ENCODE measurements at places on chromosomes 1 and 21.

GRCh38 chr1:12097321-12097720 is 34.2 kb downstream of the TNFRSF8 start:
- DNase-seq: no peak

- DNase-seq: peak; percentile 51
These were observed 144.8 kb upstream of the VANGL1 start for GRCh38 chr1:115496904-115497527.

- no peak for DNase-seq
These were observed 39.5 kb upstream of the DDAH1 start for GRCh38 chr1:85504417-85504816.

- no peak for DNase-seq
These were observed 63.8 kb downstream of the OLFML3 start for GRCh38 chr1:114043054-114043453.

DNA sequence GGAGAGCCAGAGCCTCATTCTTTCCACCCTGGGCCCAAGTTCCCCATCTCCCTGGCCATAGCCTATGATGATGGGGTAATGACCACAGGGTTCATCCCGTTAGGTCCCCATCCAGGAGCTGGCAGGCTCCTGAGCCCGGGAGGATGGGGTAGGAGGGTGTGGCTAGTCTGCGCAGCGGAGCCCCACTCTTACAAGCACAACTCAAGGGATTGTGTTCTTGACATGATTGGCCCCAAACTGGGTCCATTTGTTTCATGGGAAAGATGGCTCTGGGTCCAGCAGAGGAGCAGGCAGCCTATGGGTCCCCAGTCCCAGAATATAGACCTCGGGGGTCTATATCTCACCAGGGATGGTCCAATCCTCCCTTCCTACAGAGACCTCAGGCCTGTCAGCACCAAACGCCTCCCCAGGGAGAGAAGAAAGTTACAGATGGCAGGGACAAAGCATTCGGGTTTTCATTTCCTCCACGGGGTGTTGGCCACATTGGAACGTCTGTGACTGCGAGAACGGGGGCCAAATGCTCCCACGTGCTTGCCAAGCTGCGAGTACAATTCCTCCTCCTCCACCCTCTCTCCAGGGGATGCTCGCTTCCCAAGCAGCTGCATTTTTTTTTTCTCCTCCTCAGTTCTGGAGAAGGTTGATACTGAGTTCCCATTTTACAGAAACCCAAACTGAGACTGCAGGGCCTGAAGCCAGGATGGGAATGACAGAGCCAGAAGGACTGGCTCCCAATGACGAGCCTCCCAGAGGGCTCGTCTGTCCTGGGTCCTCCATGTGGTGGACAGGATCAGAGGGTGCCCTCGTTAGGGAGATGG is 71.0 kb downstream of the DHRS3 start:
- no peak for DNase-seq

GRCh38 chr1:55751776-55752175 is 536.6 kb upstream of the USP24 start:
- no peak for DNase-seq

DNA sequence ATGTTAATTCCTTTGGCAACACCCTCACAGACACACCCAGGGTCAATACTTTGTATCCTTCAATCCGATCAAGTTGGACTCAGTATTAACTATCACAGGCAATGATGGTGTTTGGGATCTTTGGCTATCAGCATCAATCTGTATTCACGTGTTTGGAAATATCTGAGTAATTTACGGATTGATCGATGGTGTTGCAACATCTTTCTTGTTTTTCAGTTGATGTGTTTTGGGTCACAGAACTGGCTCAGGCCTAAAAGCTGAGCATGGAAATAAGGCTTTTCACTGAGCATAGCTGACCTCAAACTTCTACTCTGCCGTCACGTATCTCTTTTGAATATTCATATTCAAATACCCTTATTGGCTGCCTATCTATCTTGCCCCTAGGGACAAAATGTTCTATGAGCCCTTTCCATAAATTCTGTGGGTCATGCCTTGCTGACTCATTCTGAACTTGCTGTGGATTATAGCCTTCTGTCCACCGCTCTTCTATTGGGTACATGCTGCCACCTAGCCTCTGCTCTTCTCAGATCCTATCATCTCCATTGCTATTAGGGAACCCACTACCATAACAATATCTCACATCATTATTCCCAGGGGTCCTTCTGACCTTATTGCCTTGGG is 156.0 kb downstream of the PDE4B start:
- DNase-seq: peak; percentile 33

- DNase-seq: no peak
These were observed 44.1 kb upstream of the SLC19A1 start for GRCh38 chr21:45586289-45586858.

GRCh38 chr1:247156787-247157232 is 15.0 kb downstream of the ZNF124 start:
- DNase-seq: no peak

DNA sequence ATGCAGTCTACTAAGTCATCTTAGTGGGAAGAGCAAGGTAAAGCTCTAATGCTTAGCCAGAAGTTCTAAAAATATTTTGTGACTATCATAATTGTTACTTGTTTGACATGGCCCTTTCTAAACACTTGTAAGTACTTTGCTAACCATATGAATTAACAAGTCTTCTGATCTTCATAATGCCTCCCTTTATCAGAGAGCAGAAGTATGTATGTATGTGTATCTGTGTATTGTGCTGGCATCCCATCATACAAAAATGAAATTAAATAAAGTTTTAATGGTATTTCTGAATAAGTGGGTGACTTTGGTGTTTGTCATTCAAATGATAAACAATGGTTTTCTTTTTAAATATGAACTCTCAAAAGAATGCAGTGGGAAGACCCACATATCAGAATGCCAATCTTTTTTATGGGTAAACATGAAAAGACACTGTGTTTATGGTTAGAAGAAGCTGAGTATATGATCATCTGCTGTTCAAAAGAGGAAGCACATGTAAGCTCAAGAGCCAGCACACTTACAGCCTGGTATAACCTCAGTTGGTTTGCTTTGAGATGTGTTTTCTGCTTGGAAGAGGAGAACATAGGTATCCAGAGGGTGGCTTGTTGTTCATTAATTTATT is 159.6 kb downstream of the CLEC20A start:
- no peak for DNase-seq

GRCh38 chr1:10853701-10854100 is 57.3 kb upstream of the CASZ1 start:
- DNase-seq: no peak

DNA sequence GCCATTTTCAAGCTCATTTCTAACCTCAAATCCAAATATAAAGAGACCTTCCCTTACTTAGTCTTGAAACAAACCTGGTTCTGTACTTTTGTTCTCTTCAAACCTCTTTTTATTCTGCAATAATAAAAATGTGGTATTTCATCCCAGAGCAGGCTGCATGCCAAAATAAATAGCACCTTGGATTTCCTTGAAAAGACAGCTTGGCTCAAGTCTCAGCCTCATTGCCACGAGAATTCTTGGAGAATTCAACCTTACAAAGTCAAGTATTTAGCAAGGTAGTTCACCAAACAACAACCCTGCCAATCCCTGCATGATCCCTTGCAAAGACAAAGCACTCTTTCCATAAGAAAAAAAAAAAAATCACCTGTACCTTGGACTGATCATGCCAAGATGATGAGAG is 33.8 kb downstream of the KANK4 start:
- DNase-seq: no peak

DNA sequence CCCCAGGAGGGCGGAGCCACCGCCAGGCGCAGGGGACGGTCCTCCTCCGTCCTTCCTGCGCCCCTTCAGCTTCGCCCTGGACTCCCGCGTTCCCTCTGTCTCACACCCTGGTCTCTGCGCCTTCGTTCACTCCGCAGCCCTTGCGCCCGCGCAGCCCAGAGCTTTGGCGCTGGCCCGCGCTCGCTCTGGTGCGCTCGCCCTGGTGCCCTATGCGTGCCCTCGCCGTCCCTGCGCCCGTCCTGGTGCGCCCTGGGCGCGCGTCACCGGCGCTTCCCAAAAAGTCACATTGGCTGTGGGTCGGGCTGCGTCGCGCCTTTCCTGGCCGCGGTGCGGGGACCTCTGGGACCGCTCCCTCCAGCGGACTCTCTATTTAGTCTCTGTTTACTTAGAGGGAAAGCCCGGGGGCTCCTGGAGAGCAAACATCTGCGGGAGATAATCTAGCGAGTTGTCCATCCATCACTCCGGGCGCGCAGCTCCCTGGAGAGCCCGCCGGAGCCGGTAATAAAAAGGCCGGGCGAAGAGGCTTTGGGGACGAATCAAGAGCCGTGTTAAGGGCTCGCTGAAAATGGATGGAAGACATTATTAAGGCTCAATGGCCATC is 178.6 kb downstream of the PRDM16 start:
- DNase-seq: no peak

DNA sequence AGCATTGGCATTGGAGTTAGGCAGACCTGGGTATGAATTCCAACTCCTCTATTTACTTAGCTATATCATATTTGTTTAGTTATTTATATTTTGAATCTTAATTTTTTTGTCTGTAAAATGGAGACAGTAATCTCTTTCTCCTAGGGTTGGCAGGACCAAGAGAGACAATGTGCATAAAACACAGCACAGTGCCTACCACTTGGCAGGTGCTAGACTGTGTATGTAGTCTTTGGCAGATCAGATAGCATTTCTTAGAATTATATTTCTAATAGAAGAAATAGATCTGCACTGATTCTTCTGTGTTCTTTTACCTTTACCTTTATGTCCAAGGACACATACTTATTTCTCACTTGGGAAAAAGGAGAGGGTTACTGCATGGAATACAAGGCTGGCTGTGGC is 177.2 kb downstream of the GIPC2 start:
- no peak for DNase-seq

Measured in A549 (cell line).